Esophagus muscularis mucosa (tissue), 4 donors: ENCODE measurements at places on chromosomes 1 and 21. TPM values are rescaled to one million over a fixed set of nuclear protein-coding genes. Genes with fewer than 3 reads are reported as not detected.

The TNFRSF4 gene
- 0.71 TPM for total RNA-seq

The UTS2 gene
- total RNA-seq, result not detected

GRCh38 chr21:37461479-37461878 is 94.9 kb downstream of the DYRK1A start:
- DNase-seq, result no peak

DNA sequence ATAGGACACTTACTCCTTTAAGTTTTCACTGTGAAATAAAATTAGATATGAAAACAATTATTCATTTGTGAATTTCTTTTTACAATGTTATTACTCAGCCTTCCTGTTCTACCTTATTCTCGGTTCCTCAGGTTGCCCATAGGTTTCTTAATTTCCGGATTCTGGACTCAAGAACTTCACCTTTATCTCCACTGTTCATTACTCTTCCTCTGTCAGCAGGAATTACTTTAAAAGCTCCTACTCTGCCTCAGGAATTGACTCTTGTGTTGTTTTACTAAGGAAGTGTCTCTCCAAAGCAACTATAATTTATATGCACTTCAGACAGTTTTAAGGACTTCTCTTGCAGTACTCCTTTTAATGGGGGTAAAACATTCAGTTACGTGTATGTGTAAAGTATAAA is 123.8 kb downstream of the OSBPL9 start:
- DNase-seq, result no peak

The KRTAP13-2 gene
- total RNA-seq, result not detected

The G0S2 gene
- total RNA-seq, result 9.5 TPM

DNA sequence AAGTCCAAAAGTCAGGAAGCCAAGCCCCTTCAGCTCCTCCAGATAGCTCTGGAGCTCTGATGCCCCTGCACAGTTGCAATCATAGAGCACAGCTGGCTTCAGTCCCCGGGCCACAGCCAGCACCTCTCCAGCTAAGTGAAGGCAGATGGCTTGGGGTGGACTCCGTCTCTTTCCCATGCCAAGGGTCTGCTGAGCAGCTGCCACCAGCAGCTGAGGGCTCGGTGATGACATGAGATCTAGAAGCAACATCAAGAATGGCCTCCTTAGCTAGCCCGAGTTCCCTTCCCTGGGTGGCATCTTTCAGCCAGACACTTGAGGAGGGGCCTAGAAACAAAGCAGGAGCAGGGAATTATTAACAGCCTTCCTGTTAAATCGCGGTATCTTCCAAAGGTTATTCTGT is 973 bp downstream of the C1orf74 start:
- no peak for DNase-seq

GRCh38 chr1:94096797-94097549 is 24.0 kb downstream of the ABCA4 start:
- DNase-seq, result no peak

The FOXD2 gene
- not detected for total RNA-seq

GRCh38 chr1:19680644-19681043 is 16.0 kb downstream of the HTR6 start:
- no peak for DNase-seq

DNA sequence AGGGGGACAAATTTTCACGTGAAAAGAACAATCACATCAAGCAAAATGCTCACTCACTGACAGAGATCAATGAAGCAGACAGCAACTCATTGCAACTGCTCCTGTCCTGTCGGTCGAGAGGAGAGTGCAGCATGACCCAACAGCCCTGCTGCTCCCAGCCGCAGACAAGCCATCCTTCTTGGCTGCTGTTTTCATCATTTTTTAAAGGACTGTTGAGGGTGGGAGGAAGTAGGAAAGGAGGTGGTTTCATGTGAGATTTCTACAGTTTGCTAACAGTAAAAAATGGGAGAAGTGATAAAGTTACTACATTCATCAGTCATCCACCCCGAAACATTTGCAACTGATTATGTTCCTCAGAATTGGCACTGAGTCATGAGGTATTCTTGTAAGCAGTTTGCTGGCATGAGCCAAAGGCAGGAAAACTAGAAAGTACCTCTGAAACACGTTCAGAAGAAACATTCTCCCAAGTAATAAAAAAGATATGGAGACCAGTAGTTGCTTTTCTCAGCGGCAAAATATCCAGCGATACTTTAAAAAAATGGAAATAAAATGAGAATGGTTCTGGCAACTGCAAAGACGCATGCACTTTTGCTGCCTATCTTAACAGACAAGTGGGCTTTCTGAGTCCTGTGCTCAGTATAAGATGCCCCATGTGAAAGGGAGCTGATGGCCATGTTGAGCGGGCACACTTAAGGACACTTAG is 72.0 kb upstream of the CLDN14 start:
- no peak for DNase-seq

The LRRC8B gene
- total RNA-seq, result 3.3 TPM

The CDCA8 gene
- total RNA-seq, result 0.42 TPM

GRCh38 chr1:46315669-46316403 is 12.3 kb downstream of the UQCRH start:
- DNase-seq, result no peak

DNA sequence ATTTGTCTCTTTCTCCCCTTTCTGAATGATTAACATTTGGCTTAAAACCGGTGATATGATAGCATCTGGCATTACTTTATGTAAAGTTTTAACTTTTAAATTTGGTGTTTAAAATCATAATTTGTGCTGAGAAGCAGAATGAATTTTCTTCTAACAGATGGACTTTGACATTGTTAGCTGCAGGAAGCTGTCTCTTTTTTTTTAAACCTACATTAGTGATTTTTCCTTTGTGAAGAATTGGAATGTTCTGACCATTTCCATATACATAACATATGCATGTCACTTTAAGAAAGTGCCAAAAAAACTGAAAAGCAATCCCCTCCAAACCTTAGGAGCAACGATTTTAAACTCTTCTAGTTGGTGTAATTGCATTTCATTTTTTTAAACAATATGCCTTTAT is 22.2 kb downstream of the F3 start:
- DNase-seq, result no peak

GRCh38 chr1:70499695-70500094 is 88.6 kb downstream of the CTH start:
- no peak for DNase-seq

The FBXO28 gene
- total RNA-seq, result 29.8 TPM

The MTARC2 gene
- total RNA-seq, result 21.0 TPM

DNA sequence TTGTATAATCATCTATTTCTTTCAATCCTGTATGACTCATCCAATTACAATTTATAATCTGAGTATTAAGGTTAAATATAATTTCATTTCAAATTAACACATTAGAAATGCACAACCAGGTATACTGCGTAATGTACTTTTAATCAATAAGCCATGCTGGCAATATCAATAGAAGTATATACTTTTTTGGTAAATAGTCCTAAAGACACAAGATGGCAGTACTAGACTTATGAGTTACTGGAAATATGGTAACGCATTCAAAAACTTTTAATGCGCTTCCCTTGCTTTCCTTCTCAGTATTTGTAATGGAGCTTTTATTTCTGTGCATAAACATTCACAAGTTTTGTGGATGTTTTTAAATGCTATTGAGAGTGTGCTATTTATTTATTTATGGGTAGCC is 1162.0 kb upstream of the TMPRSS15 start:
- no peak for DNase-seq

- no peak for DNase-seq
These were observed 3.5 kb upstream of the MKNK1 start for GRCh38 chr1:46607345-46608130.

DNA sequence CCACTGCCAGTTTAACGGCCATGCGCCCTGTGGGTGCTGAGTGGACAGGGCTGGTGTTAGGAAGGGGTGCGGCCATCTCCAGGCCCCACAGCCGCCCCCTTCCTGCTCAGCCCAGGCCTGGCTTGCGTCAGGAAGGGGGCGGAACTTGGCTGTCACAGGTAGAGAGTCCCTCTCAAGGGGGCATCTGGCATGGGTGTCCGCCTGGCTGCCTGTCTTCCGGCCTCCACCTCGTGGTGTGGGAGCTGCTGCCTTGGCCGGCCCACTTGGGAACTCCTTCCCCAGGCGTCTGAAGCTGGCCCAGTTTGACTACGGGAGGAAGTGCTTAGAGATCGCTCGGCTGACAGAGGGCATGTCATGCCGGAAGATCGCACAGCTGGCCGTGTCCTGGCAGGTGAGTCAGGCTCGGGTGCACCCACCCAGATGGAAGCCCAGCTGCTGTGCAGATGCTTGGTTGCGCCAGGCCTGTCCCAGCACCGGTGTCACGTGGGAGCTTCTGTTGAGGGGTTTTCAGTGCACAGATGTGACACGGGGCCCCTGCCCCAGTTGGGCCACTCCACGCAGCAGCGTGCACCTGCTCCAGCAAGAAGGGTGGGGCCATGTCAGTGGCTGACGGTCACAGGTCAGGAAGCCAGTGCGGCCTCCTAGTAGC is 9.1 kb upstream of the ATAD3B start:
- no peak for DNase-seq

- DNase-seq, result no peak
These were observed 5.8 kb downstream of the KISS1 start for GRCh38 chr1:204190212-204191211.

- DNase-seq, result peak; percentile 92
These were observed 20.6 kb upstream of the RNU1-4 start for GRCh38 chr1:16719571-16720350.

The CCDC181 gene
- 0.80 TPM for total RNA-seq

DNA sequence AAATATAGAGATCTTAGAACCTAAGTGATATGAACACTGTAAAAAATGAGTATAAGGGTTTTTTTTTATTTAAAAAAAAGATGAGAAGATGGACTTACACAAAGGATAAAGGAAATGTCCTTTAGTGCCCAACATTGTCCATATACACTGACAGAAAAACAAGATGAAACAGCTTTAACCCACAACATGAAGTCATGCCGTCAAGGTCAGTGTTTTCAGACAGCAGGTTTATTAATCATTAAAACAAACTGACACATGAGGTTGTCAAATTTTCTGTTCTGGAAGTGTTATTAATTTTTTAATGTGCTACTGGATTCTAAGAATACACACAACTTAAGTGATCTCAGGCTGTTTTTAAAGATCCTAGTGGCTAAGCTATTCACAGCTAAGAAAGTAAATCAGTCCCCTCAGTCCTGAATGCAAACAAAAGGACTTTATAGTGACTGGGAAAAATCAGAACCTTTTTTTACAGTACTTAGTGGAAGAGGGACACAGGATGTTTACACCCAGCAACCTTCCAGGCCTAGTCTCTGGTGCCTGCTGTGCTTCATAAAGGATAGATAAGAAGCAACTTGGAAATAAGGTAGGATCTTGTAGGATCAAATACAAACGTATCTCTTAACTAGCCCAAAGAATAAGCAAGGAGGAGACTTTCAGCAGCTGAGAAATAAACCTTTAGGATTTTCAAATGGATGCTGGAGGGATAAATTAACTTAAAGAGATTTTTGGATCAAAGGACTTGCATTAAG is 21.9 kb upstream of the PKN2 start:
- DNase-seq, result no peak

The NPHP4 gene
- total RNA-seq, result 8.7 TPM

The OR2L3 gene
- total RNA-seq, result not detected

DNA sequence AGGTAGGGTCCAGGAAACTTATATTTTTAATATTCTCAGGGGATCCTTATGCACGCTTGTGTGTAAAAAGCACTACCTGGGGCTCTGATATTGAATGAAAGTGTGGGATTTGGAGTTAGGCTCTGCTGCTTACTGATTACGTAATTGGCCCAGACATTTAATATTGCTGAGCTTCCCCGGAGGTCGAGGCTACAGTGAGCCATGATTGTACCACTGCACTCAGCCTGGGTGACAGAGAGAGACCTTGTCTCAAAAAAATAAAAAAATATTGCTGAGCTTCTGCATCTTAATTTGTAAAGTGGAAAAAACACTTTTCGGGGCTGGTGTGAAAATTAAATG is 62.2 kb upstream of the KIF26B start:
- DNase-seq, result no peak

GRCh38 chr1:14300991-14301703 is 297.3 kb upstream of the KAZN start:
- DNase-seq, result peak; percentile 93

DNA sequence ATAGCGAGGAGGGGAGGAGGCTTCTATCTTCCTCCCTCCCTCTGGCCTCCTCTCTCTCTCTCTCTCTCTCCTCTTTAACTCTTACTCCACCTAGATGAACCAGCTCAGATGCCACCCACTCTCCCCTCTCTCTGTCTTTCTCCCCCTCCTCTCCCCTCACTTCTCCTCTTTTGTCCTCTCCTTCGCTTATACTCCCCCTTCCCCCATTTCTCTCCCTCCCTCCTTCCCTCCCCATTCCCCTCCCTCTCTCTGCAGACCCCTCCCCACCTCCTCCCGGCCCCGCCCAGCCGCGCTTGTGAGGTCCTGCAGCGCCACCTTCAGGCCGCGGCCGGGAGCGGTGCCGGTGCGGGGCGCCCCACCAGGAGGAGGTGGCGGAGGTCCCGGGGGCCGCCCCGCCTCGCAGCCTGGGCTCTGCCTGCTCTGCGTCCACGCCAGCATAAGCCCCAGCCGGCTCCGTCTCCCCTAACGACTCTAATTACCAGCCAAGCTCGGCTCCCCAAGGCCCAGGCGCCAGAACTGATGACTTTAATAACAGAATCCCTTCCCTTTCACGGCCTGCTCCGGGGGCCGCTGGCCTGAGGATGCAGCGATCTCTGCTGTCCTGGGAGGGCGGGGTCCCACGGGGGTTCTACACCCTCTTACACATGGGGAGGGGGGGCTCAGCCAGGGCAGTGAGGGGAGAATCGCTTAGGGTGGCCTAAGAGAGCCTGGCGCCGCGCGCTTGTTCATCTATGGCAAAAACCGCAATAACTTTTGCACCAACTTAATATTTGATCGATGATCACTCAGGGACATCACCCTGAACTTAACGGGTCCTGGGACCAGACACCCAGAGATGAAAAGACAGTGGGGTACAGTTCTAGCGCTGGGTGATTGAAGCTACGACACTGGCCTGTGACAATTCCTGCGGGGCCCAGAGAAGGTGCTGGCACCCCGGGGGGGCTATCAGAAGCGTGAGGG is 637.3 kb downstream of the MATN1 start:
- no peak for DNase-seq

The NEXN gene
- total RNA-seq, result 272 TPM

- DNase-seq, result no peak
These were observed 21.7 kb downstream of the PARK7 start for GRCh38 chr1:7983086-7983778.

The FAF1 gene
- total RNA-seq, result 60.6 TPM

DNA sequence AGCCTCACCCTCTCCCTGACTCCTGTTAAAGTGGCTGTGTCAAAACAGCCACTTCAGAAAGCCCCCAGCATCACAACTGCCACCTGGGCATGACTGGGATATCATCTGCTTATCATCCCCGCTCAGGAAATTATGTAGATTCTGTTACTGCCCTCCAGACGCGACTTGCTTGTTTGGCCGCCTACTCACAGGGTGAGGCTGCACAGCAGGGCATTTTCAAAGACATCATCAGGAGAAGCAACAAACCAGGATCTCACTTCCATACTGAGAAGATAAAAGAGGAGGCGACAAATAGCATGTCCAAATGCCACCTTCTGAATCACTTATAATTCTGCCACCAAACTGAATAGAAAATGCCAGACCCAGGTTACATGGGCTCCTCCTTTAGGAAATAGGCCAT is 94.8 kb downstream of the MIS18A start:
- DNase-seq, result peak; percentile 45

GRCh38 chr21:46386734-46387088 is 62.8 kb downstream of the PCNT start:
- no peak for DNase-seq
